ENCODE measurements at places on chromosomes 13 and 19.
A peak's percentile ranks its signal among the peaks of the same experiment; 100 is the strongest.

GRCh38 chr19:13428352-13428751 is 77.9 kb downstream of the CACNA1A start:
- peak; percentile 39 for DNase-seq

DNA sequence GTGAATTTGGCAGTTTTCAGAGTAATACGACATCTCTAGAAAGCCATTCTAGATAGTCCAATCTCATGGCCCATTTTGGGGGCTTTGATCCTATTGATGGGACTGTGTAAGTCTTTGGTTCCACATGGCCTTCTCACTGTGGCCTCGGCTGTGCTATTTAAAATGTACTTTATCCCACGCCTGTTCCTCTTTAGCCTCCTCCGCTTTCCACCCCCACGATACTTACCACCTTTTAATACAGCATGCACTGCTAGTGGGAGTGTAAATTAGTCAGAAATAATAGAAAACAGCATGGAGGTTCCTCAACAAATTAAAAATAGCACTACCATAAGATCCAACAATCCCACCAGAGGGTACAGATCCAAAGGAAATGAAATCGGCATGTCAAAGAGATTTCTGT is 28.3 kb upstream of the CEBPG start:
- no peak for DNase-seq

DNA sequence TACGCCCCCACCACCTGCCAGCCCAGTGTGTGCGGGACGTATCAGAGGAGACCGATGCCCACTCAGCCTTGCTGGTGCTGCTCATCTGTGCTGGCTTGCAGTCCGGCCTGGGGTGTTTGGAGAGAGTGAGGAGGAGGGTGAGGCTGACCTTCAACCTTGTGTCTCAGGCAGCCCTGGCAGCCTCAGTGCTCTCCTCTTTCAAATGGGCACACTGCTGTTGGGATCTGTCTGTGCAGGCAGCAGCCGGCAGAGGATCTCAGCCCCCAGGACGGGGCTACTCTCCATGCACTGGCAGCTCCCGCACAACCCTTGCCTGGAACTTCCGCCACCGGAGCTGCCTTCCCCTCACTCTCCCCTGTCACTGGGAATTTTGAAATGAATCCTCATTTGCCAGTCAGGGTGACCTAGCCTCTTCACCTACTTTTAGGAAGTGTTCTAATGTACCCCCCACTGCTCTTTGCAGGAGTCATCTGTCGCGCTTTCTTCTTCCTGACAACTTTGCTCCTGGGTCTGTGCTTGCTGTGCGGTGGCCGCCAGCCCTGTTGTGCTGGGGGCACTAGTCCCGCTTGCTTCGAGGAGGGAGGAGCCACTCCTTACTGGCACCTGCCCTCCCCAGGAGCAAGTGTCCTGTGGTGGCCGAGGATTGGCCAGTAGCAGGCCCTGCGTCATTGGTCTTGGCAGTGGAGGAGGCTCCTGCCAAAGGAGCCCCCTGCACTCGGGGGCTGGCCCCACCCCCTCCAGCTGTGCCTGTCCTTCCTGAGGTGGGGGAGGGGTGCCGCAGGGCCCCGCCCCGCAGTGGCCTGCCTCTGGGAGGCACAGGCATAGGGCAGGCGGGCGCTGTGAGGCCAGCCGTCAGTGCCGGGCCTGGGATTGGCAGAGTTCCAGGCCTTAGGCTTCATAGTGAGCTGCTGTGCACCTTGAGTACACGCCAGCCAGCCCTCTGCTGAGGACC is 53.4 kb downstream of the TSSK6 start:
- no peak for DNase-seq

DNA sequence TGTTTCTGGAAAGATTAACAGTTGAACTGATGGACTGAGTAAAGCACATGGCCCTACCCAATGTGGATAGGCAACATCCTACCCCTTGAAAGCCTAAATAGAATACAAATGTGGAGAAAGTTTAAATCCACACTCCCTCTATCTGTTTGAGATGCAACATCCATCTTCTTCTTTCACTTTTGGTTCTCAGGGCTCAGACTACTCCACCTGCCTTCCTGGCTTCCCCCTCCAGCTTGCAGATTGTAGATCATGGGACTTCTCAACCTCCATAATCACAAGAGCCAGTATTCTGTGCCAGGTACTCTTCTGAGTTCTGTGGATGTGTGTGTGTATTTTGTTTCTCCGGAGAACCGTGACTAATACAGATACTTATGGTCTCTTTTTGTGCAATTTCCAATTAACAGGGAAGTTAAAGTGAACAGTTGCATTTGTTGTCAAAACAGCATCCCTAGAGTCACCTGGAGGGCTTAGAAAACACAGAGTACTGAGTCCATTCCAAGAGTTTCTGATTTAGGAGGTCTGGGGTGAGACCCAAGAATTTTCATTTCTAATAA is 590.3 kb upstream of the MIR17HG start:
- no peak for DNase-seq

DNA sequence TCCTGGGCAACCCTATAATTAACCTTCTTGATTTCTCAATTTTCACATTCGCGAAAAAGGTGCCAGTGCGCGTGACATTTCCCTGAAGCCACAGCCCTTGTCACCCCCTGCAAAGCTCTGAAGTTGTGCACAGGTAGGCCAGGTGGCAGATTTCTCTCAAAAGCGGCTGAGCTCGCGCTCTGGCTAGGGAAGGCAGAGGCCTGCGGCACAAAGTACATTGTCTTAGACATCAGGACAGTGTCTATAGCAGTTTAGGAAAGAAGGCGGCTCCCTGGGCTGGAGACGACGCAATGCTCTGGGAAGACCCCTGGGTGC is 42.9 kb upstream of the ZNF14 start:
- no peak for DNase-seq

- peak; percentile 74 for DNase-seq
These were observed at the start of gene CHST8 for GRCh38 chr19:33621811-33622504. TSS of gene CHST8 (plus strand) at chr19:33621953. CDS start at chr19:33689262, 67,309 bp downstream.

DNA sequence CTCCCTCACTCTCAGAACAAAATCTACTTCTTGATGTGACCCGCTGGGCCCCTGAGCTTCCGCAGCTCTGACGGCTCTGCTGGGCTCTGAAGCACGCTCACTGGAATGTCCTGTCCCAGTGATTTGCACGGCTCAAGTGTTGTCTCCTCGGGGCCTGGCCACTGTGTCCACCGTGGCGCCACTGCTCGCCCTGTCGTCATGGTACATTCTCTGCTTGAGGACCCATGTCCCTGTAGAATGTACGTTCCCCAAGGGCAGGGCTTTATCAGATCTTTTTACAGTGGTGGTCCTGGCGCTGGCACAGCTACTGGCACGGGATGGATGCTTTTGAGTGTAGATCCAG is 12.1 kb downstream of the KLHL26 start:
- DNase-seq = no peak

DNA sequence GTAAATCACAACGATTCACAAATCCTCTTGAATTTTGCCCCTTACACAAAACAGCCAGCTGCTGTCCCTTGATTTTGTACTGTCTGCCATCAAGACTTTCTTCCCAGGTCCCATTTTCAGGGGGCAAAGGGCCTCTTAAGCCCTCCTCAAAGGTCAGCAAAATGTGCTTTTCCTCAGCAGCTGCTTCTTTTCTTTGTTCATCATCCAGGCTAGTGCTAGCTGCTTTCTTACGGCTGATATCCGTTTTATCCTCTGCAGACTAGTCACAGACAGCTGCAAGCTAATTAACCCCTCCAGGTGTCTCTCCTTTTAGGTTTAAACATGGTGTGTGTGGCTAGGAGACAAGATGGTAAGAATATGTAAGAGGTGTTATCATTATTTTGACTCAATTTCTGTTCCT is 90.9 kb downstream of the NALCN start:
- no peak for DNase-seq

- no peak for DNase-seq
These were observed 17.5 kb downstream of the DDX39A start for GRCh38 chr19:14401468-14402195.

- no peak for DNase-seq
These were observed 209.1 kb downstream of the IRS2 start for GRCh38 chr13:109577191-109577700.

DNA sequence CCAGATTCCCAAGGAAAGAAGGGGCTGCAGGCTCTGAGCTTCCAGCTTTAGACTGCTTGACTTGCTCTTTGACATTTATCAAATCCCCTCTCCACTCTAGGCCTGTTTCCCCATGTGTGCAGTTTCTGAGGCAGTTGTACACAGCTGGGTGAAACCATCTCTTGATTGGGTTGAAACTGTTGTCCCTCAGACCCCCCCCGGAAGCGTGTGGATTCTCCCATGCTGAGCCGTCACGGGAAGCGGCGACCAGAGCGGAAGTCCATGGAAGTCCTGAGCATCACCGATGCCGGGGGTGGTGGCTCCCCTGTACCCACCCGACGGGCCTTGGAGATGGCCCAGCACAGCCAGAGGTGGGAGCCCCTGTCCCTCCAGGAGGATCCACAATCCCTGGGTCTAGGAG is 19.7 kb downstream of the BRSK1 start:
- DNase-seq = no peak

DNA sequence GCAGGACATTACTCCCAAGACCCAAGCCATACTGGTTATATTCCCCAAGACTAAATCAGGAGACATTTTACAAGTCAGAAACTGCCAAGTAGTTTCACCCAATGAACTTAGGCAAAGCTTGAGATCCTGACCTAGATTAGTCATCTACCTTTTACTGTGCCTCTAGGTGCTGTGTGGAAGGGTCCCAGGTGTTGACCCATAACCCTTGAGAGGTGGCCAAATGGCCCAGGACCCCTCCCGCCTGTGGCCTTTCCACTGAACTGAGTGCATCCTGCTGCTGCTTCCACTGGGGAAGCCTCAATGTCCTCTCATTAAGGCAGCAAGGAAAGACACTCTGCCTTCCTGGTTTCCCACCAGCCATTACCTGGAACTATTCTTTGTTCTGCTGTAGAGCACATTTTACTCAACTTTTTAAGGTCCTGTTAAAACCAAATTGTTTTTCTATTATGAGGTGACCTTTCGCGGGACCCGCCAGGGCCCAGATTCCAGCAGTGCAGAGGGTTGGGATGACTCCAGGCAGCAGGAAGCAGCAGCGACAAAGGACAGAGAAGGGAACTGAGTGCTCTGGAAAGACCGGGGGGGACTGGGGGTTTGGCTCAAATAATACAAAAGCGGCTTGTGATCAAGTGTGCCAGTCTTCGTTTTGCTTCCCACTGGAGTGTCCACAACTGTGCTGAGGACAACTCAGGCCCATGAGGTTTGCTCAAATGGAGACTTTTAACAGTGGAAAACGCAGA is 27.1 kb downstream of the ANKRD10 start:
- no peak for DNase-seq

GRCh38 chr19:15464394-15465385 is at the start of gene RASAL3:
TSS of gene RASAL3 (minus strand) at chr19:15464544. CDS start at chr19:15464358, 186 bp downstream.
- no peak for DNase-seq

DNA sequence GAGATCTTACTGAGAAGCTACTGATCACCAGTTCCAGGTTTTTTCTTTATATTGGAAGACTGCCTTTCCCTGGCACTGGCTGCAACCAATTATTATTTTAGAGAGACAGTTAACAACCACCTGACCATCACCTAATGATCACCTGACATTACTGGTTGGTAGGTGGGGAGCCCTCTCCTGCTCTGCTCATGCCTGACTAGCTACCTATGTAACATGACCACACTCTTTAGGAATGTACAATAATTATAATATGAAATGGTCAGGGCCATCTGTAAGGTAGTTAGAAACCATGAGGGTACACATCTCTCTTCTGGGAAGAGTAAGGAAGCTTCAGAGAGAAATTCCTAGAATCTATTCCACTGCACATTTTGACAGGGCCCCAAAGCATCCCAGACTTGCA is 59.0 kb upstream of the SCEL start:
- no peak for DNase-seq

DNA sequence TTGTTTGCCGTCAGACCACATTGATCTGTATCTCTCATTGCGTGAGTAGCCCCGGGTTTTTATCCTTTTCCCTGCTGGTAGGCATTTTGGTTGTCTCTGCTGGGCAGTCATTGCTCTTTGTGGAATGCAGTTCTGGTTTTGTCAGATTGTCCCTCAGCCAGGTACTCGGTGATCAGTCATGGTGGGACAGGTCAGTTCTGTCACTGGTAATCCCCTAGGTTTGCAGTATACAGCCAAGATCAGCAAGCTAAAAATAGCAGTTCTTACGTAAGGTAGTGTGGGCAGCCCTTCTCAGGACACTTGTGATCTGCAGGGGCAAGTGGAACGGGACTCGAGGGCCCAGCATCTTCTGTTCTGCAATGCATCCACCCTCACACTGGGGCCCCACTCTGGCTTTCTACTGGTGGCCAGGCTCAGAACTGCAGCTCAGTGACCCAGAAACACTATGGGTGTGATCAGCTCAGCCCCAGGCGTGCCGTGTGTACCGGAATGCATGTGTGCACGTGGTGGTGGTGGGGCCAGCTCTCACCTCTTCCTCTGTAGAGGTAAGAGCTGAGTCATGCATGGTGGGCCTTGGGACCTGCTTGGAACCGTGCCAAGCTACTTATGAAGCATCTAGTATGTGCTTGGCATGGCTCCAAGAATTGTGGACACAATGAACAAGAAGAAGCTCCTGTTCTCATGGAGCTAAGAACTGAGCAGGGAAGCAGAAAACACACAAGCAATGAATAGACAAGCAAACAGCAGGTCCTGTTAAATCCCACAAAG is 6.3 kb downstream of the PLEKHF1 start:
- peak; percentile 64 for DNase-seq

GRCh38 chr19:35655600-35655999 is 7.5 kb downstream of the COX6B1 start:
- no peak for DNase-seq

- DNase-seq = no peak
These were observed 9.8 kb upstream of the ZNF177 start for GRCh38 chr19:9353011-9353410.

DNA sequence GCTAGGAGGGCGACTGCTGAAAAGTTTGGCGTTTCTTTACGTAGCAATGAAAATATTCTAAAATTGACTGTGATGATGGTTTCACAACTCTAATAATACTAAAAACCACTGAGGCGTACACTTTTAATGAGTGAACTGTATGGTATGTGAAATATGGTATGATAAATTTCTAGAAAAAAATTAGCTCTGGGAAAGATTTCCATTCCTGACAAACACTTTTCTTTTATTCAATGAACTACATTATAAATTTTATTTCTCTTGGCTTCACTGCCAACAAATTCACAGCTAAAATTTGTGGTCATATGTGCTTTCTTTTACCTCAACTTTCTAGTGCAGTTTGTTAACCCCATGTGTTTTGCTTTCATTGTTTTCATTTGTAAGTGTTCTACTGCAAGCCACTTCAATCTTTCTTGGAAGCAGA is 11.1 kb downstream of the ZC3H13 start:
- no peak for DNase-seq

DNA sequence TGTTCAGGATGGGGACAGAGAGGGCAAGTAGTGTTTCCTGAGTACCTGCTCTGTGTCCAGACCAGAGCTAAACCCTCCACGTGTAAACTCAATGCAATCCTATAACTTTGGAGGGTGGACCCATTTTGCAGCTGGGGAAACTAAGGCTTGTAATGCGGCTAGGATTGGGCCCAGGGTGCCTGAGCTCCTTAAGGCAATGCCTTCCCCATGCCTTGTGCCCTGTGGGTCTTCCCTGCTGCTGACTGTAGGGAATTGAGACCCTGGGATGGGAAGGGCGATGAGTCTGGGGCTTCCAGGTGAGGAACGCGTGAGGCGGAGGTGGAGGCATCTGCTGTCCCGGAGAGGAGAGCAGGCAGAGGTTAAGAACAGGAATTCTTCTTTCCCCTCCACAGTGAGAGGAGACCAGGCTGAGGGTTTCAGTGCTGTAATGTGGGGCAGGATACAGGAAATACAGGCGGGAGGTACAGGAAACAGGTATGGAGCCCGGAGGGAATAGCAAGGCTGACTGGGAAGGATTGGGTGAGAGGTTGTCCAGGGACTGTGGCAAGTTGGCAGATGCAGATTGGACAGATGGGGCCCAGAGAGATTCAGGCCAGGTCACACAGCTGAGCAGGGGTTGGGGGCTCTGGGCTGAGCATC is 19.2 kb downstream of the SLC27A1 start:
- no peak for DNase-seq

GRCh38 chr19:41546386-41546789 is 29.6 kb upstream of the CEACAM21 start:
- DNase-seq = no peak
